Activated CD4-positive, alpha-beta T cell treated with anti-CD3 and anti-CD28 coated beads, Interleukin-2, amount 50 U/mL, for 24 hours (primary cell): ENCODE measurements at places on chromosomes 1 and 21.

- DNase-seq = no peak
These were observed 4.9 kb downstream of the PLCH2 start for GRCh38 chr1:2480986-2481364.

DNA sequence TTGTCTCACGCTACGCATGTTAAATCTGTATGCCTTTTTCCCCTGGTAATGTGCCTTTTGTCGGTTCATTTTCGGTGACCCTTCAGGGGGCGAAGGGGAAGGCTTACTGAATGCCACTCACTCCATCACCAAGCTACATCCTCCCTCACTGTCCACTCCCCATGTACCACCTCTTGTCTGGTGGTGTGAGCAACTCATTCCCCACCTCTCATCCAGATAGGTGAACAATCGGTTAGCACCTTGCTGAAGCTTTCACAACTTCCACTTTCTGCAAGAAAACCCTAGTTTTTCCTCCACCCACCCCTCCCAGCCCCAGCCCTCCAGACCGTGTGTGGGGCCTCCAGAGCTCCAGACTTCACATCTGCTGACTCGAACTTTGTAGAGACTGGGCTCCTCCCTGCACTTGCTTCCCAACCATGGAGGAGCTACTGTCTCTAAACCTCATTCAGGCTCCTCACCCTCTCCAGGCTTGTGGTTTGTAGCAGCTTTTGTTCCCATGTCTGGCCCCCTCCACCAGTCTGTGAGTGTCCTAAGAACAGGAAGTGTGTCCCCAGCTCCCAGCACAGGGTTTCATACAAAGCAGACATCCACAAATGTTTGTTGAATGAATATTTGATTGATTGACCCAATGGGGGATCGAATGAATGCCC lies 48.4 kb upstream of the RUNX3 start:
- DNase-seq = no peak

GRCh38 chr1:91476533-91477217 lies 24.0 kb upstream of the CDC7 start:
- DNase-seq = no peak

GRCh38 chr21:42343556-42343955 lies 7.2 kb downstream of the TFF2 start:
- DNase-seq = no peak

GRCh38 chr1:159430985-159431384 lies 1.0 kb upstream of the OR10J4 start:
- no peak for DNase-seq

DNA sequence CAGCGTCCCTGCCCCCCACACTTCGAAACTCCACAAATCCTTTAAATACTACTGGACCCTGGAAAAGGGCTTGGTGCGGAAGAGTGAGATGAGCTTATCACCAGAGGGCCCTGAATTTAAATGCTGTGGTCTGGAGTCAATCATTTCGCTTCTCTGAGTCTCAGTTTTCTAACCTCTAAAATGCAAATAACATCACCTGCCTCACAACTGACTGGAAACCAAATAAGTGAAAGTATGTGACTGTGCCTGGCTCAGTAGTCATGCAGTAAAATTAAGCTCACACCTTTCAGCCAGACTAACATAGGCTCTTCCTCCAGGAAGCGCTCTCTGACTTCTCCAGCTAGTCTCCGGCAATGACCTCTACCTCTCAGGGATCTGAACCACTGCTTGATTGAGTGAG lies 4.2 kb downstream of the GJA4 start:
- DNase-seq = no peak

GRCh38 chr21:45868488-45868887 lies 113.1 kb upstream of the COL6A1 start:
- no peak for DNase-seq

DNA sequence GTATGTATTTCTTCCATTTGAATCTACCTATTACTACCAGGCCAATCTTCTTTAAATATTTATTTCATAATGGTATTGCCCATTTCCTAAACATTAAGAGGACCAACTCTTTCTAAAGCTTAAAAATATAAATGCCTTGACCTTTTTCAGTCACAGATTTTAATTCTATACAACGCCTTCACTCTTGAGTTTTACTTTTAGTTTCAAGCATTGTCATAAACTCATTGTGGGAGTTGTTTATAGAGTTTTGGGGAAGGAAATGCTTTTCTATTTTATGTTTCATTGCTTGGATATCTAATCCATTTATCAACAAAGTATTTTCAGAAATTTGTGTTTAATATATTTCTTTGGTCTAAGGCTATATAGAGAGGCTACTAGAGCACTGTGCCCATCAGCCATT lies 155.8 kb downstream of the DPYD start:
- no peak for DNase-seq
